ENCODE measurements at places on chromosomes 16 and 17.

DNA sequence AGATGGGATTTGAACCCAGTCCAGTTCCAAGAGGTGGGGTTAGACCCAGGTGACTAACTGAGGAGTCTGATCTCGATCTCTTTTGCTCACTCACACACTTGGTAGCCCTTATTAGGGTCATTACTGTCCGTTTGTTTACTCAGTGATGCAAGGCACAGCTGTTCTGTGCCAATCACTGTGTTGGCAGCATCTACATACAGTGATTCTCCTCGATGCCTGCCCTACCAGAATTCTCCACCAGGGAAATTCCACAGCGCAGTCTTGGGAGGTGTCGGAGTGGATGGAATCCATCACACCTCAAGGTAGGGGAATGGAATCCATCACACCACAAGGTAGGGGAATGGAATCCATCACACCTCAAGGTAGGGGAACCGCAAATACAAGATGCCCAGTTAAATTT lies 279.6 kb downstream of the MAF start:
- no peak for DNase-seq

DNA sequence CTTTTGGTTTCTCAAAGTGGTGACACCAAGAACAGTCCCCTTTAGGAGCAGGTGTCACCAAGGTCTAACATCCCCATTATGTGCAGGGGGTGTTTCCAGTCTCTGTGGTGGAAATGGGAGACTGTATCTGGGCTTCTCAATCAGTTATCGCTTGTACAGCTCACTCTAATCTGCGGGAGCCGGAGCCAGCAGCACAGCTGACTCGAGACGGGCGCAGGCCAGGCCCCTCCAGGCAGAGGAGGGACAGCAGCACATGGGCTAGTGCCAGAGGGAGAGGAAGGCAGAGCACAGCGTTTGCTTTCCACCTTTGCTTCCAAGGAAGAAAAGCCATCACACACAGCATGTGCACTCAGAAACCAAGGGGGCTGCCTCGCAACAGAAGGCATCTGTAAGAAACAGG lies 91.2 kb upstream of the CREBBP start:
- DNase-seq, result no peak

DNA sequence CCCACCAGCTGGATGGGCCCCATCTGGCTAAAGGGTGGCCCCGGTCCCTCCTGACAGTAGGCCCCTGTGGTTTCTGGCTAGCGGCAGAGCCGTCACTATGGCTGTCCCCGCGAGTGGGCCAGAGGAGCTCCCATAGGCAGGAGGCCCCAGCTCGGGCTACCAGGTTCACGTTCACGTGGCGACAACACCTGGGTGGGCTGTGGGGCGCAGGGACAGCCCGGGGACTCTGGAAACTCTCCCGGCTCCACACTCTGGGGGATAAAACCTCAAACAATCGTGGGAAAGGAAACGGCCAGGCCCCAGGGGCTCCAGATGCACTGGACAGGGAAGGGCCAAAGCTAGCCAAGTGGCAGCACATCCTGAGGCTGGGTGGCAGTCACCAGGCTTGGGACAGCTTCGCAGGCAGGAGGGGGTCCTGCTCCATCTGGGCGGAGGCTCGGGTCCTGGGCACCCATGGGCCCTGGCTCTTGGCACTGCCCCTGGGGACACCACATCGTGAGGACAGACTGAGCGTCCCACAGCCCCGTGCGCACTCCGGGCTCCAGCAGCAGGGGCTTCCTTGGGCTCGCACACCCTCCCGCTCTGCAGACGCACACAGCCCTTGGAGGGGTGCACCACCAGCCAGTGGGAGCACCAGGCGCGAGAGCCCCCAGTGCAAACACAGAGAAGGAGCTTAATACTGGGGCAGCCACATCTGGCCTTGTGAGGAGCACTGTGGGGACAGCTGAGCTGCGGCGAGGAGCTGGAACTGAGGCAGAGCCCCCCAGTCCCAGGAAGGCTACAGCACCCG lies 4.4 kb downstream of the RNF166 start:
- DNase-seq, result peak; percentile 17

DNA sequence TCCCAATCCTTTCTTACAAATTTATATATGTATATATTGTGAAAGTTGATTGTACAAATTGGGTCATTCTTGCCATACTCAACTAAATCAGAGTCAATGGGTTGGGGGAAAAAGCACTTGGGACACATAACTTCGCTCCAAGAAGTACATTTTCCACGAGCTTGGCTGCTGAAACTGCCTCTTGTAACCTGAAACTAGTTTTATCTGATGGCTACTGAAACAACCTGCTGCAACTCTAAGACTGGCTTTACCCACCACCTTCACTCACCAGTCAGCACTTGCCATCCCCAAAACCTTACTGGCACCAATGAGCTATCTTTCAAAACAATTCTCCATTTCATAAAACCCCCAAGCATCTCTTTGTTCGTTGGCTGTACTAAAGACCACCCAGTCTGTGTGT lies 14.5 kb upstream of the MYCBPAP start:
- DNase-seq, result no peak

DNA sequence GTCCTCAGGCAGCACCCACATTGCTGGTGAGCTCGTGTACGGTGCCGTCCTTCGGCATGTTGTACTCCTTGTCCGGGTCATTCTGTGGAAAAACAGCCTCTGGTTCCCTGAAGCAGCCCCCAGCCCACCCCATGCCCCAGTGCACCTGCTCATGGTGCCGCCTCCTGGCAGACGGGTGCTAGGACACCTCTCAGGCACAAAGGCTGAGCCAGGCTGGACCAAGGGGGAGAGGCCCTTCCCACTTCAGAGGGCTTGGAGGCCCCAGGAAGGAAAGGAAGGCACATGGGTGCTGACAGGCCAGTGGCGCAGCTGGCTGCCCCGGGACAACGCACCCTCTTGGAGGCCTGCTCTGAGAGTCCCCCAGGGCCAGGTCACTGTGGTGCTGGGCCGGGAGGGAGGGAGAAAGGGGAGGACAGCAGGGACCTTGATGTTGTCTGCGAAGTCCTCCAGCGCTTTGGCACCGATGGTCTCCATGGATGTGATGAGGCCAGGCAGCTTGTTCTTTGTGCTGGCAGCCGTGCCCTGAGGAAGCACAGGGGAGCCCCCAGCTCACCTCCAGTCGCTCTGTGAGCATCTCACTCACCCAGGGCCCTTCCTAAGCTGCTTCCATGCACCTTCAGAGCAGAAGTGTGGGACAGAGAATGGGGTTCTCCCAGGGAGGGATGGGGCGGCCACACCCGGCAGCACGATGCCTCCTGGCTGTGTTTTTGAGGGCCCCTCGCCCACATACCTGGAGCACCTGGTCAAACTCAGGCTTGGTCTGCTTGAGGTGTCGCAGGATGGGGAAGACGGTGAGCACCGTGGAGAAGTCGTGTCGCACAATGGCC lies 9.3 kb downstream of the ZACN start:
- DNase-seq, result no peak
